Activated T-helper 17 cell treated with anti-CD3 and anti-CD28 coated beads, Interleukin-2, amount 50 U/mL, for 72 hours (primary cell): ENCODE measurements at places on chromosomes 6 and 20. TPM values are rescaled to one million over a fixed set of nuclear protein-coding genes. Genes with fewer than 3 reads are reported as not detected.
A peak's percentile ranks its signal among the peaks of the same experiment; 100 is the strongest.

DNA sequence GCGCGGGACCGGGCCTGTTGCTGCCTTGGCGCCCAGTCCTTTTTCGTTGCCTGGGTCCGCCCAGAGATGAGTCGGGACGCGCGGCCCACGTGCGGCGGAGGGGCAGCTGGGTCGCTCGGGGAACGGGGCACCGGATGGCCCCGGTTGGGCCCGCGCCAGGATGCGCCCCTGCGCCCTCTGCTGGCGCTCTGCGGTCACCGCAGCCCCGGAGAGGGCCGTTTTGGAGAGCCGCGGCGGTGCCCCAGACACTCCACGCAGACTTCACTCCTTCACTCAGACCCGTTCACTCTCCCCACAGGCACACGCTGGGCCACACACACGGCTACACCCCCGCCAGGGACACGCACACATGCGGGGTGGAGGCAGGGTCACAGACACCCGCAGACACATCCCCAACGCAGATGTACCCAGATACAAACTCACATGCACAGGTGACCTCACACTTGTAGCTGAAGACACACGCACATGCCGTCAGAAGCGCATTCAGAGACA lies 38.8 kb downstream of the SRC start:
- ATAC-seq = peak; percentile 90

- ATAC-seq = no peak
Observed at GRCh38 chr6:41519745-41520699, 26.2 kb upstream of the FOXP4 start.

DNA sequence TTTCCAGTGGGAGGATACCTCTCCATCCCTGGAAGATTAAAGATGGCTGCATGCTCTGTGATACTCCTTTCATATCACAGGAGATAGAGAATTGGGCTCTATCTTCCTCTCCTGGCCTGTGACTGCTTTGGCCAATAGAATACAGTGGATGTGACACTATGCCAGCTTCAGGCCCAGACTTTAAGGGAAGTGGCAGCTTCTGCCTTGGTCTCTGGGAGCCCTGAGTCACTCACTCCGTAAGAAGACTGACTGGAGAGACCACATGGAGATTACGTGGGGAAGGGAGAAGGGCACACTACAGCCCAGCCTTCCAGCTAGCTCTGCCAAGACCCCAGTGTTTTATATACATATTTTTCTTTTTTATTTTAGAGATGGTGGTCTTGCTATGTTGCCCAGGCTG lies 10.4 kb upstream of the MMP9 start:
- peak; percentile 73 for ATAC-seq

- no peak for ATAC-seq
Observed at GRCh38 chr20:20551409-20551808, 161.0 kb downstream of the RALGAPA2 start.

DNA sequence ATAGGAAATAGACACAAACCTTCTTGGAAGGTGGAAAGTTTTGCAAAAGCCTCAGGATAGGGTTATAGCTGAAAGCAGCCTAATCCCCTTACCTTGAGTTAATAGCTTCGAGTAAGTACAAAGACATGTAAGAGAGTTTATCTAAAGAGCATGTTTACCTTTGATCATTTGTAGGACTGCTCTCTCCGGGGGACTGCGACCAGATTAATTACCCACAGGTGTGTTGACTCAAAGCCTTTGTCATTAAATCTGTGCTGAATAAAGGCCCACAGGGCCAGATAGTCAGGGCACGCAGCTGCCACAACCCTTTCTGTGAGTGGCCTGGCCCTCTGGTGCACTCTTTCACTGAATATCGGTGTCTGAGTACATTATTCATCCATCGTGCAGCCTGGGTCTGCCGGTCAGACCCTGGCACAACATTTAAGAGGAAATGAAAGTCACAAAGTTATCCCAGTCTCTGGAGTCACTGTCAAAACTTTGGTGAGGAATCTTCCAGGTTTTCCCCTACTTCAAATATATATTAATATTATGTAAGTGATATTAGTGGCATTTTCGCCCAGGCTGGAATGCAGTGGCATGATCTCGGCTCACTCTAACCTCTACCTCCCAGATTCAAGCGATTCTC lies 5.4 kb upstream of the MICA start:
- no peak for ATAC-seq

GRCh38 chr6:33904050-33904746 lies 100.4 kb upstream of the MLN start:
- peak; percentile 90 for ATAC-seq

DNA sequence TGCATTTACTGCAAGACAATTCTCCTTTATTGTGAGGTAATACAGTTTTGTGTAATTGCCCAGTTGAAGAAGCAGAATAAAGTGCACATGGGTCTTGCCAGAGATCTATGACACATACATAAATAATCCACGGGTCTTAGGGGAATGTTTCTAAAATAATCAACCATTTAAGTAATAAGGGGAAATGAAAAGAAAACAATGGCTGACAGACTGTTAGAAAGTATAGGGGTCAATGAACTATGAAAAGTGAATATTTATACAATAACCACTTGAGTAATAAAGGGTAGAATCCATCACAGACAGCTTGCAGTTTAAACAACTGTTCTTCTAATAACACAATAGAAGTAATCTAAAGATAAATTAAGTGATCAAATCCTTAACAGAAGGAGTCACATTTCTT lies 477.2 kb downstream of the EYS start:
- no peak for ATAC-seq

DNA sequence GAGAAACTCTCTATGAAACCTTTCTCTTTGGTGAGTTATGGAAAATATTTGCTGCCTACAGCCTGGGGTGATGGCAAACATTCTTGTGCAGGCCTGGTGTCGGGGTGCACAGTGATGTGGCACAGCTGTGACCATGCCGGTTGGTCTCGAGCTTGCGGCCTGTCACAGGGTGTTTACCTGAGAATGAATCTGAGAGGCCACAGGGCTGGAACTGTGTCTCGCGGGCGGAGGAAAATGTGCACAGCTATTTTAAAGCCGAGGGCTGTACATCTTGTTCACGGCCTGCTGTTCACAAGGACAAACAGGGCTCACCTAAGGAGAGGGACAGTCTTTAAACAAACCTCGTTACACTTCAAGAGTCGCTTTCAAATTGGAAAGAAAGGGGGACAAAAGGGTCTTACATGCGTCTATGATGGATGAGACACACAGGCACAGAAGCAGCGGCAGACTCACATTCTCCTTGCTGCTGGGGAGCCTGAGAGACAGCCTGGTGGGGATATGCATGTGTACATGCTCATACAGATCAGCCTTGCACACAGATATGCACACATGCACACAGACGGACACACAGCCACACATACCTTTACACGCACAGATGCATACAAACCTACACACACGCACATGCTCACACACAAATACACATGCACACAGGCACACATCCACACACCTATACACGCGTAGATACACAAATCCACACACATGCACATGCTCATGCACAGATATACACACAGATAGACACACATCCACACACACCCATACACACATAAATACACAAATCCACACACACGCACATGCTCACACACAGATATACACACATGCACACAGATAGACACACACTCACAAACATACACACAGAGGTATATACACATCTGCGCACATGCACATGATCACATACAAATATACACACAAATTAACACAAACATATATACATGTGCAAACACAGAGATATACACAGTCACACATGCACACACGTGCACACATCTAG lies 69.6 kb upstream of the FOXA2 start:
- ATAC-seq = no peak

DNA sequence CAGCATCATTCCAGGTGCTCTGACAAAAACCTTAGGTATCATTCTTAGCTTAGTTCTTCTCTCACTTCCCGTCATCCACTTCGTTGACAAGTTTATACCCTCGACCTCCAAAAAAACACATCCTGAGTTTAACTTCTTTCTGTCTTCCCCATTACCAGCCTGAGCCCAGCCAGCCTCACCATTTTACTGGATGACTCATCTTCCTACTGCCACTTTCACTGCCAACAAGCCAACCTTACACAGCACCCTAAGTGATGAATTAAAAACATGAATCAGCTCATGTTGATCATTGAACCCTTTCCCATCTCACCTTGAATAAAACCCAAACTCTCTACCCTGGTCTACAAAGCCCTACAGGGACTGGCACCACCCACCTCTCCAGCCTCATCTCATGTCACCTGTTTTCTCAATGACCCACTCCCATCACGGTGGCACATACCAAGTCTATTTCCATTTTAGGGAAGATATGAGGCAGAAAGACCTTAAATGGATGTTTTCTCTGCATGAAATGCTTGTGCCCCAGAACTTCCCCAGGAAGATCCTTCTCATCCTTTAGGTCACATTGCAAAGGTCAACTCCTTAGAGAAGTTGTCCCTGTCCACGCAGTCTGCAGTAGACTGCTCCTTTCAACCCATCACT lies 9.9 kb upstream of the UST start:
- peak; percentile 82 for ATAC-seq

DNA sequence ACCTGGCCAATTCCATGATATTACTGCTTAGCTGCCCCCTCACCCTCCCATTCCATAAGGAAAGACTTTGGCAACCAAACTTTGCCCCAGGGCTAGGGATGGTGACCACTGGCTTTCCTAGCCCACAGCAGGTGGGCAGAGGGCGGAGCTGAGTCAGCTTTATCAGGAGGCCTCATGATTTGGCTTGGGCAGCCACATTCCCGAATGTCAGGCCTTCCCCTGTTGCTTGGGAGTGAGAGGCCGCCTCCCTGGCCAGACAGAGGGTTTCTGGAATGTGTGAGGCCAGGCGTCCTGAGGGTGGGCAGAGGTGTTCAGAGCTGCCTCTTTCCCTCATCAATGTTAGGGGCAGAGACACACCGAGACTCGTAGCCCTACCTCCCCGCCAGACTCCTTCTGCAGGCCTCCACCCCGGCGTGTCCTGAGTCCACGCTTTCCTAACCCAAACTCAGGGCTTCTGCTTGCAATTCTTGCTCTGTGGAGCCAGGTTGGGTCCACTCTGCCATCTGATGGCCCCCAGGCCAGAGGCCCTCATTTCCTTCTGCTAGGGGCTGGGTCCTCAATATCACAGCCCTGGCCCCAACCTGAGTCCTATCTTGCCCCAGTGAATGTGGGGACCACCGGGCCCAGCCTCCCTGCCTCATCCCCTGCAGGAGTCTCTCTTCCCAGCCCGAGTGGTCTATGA lies 19.3 kb downstream of the UQCC2 start:
- ATAC-seq = no peak

- no peak for ATAC-seq
Observed at GRCh38 chr20:21618759-21619416, 86.6 kb upstream of the PAX1 start.

GRCh38 chr6:62968834-62969233 lies 242.4 kb upstream of the FKBP1C start:
- ATAC-seq = no peak

DNA sequence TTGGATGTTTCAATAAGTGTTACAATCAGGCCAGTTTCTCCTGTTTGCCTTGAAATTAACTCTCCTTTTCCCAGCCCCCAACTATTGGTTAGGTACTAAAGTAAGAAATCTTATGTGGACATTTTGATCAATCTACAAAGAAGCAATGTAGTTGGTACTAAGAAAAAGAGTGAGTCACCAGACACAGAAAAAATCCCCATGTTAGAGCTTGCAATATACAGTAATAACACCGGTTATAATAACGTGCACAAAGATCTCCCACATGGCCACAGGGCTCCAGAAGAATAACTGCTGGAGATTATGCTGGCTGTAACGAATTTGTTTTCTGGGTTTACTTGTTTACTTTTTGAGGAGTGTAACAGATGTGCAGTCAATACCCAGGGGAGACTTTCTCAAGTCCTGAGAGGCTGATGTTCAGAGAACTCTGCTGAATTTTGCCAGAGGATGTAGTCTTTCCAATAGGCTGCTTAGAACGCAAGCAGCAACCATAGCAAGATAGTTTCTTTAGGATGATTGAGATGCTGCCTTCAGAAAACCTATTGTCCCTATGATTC lies 166.2 kb upstream of the SPACA1 start:
- peak; percentile 71 for ATAC-seq

GRCh38 chr6:163745536-163746400 lies 331.2 kb downstream of the QKI start:
- ATAC-seq = no peak

DNA sequence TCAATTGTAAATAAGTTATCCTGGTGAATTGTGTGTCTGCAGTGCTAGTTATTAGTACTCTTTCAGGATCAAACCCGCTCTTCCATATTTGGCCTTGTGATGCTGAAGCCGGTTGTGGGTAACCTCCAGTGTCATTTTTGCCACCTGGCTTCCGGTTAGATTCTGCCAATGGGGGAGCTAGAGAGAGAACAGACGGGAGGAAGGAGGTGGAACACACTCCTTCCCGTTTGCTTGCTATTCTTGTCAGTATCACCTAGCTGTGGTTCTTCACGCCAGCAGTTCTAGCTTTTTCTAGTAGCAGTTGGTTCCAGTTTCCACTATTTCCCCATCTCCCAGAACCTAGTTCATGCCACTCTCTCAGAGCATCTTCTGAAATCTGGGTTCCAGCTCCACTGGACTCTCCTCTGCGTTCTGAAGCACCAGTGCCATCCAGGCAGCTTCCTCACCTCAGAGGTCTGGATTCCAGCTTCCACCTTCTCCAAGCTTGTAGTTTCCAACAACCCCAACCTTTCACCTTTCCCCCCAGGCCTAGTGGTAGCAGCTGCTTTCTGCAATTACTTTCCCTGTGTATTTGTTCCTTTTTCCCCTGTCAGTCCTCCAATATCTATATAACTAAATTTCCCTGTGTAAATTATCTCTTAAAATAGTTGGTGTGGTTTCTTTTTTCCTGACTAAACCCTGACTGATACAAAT lies 46.9 kb upstream of the LOC128125822 start:
- ATAC-seq = peak; percentile 24

DNA sequence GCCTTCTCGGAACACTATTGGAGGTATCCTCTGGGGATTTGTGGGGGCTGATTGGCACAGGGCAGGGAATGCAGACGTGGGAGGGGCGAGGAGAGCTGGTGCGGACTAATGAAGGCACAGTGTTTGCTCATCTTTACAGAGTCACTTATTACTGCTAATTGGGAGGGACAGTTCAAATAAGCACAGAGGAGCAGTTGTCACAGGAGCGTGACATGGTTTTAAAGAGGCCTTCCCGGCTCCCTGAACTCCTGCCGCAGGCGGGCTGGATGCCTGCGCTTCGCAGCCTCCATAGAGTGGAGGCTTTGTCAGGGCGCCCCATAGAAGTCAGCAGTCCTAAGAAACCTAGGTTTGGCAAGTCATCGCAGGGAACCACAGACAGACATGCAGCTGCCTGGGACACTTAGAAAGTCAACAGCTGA lies 149.6 kb downstream of the LINC00237 start:
- no peak for ATAC-seq

Gene ZC3H12D
- total RNA-seq = 254 TPM

Gene SMPDL3A
- 0.29 TPM for total RNA-seq

Gene BTNL2
- not detected for total RNA-seq

Gene RALY
- total RNA-seq = 112 TPM

Gene EPHA7
- total RNA-seq = not detected

Gene CGAS
- 37.5 TPM for total RNA-seq

Gene EGFL8
- total RNA-seq = 6.7 TPM

Gene ARHGAP40
- total RNA-seq = not detected

Gene TXLNB
- total RNA-seq = 0.24 TPM

Gene ULBP3
- 1.1 TPM for total RNA-seq

Gene HLA-DPA1
- 40.5 TPM for total RNA-seq

Gene PSORS1C2
- not detected for total RNA-seq

Gene MUC22
- not detected for total RNA-seq

Gene ETV7
- 2.6 TPM for total RNA-seq
